Activated naive CD4-positive, alpha-beta T cell treated with anti-CD3 and anti-CD28 coated beads, Interleukin-2, amount 50 U/mL, for 72 hours (primary cell): ENCODE measurements at places on chromosomes 4 and X.

- DNase-seq: no peak
Measured at GRCh38 chr4:151599863-151600262, 160.9 kb downstream of the GATB start.

- DNase-seq: no peak
Measured at GRCh38 chr4:182944484-182945213, 27.5 kb upstream of the DCTD start.

GRCh38 chrX:2321411-2321810 is 179.4 kb downstream of the DHRSX start:
- no peak for DNase-seq

- no peak for DNase-seq
Measured at GRCh38 chrX:124045109-124045508, 83.6 kb downstream of the STAG2 start.

- DNase-seq: no peak
Measured at GRCh38 chr4:154033921-154034320, 245.0 kb upstream of the SFRP2 start.

DNA sequence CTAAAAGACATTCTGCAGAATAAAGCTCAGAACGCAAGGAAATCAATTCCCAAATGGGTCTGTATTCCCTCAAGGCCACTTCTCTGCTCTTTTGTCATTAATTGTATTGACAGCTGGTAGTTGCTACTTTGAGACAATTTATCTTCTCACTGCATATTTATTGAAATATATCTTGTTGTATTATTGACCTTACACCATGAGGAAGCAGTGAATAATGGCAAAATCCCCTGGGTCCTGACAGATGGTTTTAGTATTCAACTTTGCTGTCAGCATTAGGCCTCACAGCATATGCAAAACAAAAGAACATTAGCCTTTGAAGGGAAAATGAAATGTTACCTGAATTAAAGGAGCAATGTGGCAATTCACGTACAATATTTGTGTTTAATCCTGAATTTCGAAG is 406.1 kb upstream of the TRAM1L1 start:
- no peak for DNase-seq

DNA sequence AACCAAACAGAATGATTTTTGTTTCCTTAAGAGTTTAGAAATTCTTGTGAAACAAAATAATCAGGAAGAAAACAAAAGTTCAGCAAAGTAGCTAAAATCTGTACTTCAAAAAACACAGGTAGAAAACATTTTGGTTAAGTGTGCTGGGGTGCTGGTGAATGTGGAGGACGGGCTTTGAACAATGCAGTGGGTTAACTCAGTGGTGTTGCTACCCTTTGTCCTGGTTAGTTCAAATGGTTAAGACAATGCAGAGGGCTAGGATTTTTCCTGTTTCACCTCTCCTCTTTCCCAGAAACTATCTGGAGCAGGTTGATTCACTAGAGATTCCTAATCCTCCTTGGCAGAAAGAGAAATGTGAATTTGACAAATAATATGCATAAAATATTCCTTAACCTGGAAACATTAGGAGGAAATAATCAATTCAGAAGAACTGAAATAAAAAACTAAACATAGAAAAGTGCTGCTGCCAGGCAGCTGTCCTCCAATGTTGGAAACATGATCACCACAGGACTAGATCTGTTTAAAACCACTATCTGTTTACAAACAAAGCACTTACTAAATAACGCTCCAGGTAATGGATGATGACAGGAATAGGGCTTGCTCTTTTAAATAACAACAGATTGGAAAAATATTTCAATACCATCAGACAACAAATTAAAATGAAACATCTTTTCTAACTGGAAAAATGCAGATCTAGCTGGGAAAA is 148.9 kb downstream of the MAML3 start:
- no peak for DNase-seq

- no peak for DNase-seq
Measured at GRCh38 chrX:69031181-69031580, 134.1 kb downstream of the PJA1 start.

DNA sequence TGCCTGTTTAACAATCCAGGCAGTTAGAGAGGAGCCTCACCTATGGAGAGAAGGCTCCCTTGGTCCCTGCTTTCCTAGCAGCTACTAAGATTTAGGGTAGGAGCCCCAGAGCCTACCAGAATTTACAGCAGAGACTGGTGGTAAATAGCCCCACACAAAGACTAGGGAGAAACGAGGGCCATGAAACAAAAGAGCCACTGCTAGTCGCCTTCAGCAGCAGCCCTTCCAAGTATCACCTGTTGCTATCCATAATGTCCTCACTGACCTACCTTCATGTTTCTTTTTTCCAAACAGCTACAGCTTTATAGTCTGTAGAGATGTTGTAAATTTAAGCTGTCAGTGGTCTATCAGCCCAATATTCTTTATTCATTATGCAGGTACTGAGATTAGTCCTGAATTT is 25.3 kb downstream of the ARHGEF6 start:
- no peak for DNase-seq

GRCh38 chr4:24778464-24779225 is 16.7 kb upstream of the SOD3 start:
- no peak for DNase-seq

DNA sequence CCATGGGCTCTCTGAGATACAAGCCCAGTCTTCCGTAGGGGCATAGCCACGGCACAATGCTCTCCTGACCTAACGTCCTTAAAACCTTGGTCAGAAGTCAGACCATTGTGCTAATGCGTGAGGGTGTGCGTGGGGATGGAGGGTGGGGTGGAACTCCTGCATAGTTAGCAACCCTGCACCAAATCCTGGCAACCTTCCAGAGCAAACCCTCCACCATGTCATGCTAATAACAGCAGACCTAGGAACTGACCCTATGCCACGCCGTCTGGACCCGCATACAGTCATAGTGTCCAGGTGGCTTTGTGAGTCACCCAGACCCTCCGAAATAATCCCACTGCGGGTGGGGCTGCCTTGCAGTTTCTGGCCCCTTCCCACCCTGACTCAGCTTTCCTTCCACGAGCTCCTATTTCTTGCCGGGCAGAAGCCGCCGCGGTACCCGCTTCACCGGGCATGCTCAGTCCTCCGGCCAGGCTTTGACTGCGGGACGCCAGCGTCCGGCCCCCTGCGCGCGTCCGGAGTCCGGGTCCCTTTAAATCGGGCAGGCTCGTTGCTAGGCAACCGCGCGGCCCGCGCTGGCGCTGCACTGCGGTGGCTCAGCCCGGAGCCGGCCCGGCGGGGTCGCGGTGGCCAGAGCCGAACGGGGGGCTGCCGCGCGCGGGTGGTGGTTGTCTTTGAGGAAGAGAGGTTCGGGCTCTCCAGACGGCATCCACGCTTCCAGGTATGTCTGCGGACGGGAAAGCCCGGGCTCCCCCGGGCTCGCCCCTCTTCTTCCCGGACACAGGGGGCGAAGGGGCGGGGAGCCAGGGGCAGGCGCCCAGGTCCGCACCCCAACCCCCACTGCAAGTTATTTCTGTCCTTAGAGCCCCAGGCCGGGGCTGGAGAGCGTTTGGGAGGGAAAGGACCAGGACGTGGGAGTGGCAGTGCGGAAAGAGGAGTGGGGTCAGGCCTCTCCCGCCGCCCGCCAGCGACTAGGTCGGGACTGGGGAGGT is at the start of gene CCDC160:
TSS of gene CCDC160 (plus strand) at position 557 of the 989 bp plus-strand sequence. CDS start 7,619 bp downstream, outside the sequence.
- DNase-seq: no peak

GRCh38 chr4:121307445-121308327 is 73.1 kb downstream of the QRFPR start:
- peak; percentile 50 for DNase-seq

GRCh38 chrX:134599184-134599914 is 58.9 kb downstream of the PLAC1 start:
- DNase-seq: peak; percentile 58

DNA sequence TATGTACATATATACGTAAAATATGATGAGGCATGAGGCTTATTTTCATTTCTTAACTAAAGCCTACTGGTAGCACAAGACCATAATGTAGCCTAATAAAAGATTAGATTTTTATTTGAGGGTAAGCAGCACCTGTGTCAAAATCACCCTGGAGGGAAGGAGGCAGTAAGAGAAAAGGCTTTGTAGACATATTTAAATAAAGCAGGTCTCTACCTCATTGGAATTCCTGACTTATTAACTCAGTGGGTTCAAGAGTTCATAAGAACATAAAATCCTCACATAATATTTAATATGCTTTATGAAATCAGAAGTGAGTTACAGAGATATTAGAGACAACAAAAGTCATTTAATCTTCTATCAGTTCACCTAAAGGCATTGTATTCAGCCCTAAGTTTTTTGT is 261.6 kb upstream of the ANKRD50 start:
- no peak for DNase-seq

DNA sequence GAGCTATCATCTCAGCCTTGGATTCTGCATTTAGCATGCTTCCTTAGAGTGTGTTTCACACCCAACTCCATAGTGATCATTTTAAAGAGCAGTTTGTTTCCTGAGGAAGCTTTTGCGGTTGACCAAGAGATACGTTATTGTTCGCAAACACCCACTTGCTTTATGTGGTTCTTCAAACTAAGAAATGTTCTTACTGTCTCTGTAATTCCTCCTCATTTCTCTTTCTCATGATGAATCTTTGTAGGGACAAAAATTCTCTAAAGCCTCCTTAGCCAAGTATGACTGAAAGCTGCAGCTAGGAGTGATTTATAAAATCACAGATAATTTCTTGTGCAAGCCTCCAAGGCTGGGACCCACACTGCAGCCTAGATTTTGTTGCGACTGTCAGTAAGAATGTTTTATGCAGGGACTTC is 10.0 kb downstream of the TNIP3 start:
- peak; percentile 33 for DNase-seq

- no peak for DNase-seq
Measured at GRCh38 chr4:35943606-35944005, 300.7 kb downstream of the ARAP2 start.

DNA sequence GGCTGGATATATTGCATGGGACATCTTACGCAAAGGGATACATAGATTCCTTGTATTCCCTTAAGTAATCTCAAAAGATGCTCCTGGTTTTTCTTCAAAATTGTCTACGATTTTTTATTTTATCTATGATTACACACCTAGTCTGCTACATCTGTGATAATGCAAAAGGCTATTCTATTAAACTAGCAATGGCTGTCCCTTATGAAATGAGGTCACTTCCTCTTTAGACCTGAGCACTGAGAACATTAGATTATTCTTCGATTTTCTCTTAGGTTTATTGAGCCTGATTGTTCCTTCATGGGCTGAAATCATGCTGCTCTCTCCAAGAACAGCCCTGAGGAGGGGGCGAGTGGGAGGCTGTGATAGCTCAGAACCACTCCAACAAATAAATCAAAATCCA is 126.8 kb upstream of the ENPP6 start:
- no peak for DNase-seq

DNA sequence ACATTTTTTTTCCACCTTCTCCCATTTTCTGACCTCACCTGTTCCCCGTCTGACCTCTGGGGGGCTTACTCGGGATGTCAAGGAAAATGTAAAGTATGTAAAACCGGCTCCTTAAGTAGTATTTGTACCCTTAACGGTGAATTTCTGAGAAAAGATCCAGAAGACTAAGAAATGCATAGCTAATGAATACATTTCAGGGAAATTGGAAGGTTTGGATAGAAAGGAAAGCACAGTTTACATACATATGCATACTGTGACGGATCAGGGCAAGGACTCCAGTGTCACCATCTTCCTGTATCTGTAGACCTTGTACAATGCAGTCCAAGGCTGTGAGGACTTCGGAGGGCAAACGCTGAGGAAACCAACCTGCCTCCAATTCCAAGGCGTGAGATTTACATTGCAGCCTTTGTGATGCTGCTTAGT is 2185.9 kb upstream of the TENM3 start:
- no peak for DNase-seq
